ENCODE measurements at places on chromosomes 13 and 19.

DNA sequence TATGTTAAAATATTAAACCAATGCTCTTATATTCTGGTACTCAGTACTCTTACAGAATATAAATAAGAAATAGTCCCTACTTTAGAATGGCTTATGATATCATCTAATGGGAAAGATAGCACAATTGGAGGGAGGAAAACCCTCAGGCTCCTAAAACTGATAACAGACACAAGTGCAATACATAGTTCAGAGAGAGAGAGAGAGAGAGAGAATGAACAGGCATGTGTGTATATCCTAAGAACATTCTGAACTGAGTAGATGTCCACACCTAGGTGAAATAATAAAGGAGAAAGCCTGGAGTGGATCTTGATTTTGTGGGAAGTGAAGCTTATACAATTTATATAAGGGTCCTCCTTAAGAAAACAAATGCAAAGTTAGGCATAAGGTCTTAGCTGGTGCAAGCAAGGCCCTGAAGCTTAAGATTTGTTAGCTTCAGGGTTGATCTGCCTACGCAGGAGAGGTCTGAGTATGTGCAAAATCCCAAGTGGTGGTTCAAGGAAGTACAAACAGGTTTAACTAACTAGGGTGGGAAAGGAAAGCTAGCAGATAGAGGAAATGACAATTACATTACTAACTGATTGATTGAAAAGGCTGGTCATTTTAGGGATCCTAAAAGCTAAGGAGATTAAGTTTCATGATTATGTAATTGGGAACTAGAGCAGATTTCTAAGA, 53.3 kb downstream of the SOX21 start:
- no peak for DNase-seq

DNA sequence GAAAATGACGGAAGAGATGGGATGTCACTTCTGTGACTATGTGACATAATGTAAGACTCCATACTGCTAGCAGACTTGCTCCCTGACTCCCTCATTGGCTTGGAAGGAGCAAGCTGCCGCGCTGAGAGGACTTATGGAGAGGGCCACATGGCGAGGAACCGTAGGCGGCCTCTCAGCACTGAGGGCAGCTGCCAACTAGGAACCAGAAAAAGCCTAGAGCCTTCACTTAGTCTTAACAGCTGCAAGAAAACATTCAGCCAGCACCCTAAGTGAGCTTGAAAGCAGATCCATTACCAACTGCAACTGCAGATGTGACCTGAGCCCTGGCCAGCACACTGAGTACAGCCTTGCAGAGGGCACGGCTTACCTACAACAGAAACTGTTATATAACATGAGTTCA, 33.9 kb downstream of the USP12 start:
- no peak for DNase-seq

GRCh38 chr13:33775339-33776108, 42.4 kb upstream of the RFC3 start:
- no peak for DNase-seq

- DNase-seq: peak; percentile 9
Observed at GRCh38 chr19:44689290-44690130, 9.4 kb upstream of the CEACAM16 start.

GRCh38 chr13:38908574-38908973, 82.1 kb downstream of the STOML3 start:
- DNase-seq: no peak

DNA sequence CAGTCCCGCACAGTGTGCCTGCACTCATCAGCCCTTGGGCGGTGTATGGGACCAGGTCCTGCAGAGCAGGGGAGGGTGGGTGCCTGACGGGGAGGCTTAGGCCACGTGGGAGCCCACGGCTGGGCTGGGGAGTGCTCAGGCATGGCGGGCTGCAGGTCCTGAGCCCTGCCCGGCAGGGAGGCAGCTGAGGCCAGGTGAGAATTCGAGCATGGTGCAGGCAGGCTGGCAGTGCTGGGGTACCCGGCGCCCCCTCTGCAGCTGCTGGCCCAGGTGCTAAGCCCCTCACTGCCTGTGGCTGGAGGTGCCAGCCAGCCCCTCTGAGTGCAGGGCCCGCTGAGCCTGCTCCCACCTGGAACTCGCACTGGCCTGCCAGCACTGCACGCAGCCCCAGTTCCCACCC, 630.9 kb upstream of the PCDH20 start:
- no peak for DNase-seq

DNA sequence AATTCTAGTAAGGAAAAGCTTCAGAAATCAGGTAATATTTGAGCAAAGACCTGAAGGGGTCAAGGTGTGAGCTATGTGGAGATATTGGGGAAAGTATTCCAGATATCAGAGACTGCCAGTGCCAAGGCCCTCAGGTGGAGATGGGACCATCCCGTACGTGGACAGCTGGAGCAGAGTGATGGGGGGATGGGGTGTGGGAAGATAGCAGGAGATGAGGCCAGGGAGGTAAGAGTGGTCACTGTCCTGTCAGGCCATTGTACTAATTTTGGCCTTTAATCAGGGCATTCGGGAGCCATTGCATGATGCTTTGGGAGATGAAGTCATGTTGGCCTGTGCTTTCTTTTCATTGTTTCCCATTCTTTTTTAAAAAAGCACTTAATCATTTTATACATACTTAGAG, 13.1 kb upstream of the GPR18 start:
- DNase-seq: no peak

- no peak for DNase-seq
Observed at GRCh38 chr13:39596176-39596575, 6.8 kb downstream of the LHFPL6 start.

GRCh38 chr13:102003848-102004570, 397.8 kb downstream of the FGF14 start:
- DNase-seq: no peak

GRCh38 chr19:46303322-46303690, 6.5 kb downstream of the HIF3A start:
- DNase-seq: no peak

GRCh38 chr19:43425567-43426392, 11.1 kb downstream of the TEX101 start:
- DNase-seq: no peak

DNA sequence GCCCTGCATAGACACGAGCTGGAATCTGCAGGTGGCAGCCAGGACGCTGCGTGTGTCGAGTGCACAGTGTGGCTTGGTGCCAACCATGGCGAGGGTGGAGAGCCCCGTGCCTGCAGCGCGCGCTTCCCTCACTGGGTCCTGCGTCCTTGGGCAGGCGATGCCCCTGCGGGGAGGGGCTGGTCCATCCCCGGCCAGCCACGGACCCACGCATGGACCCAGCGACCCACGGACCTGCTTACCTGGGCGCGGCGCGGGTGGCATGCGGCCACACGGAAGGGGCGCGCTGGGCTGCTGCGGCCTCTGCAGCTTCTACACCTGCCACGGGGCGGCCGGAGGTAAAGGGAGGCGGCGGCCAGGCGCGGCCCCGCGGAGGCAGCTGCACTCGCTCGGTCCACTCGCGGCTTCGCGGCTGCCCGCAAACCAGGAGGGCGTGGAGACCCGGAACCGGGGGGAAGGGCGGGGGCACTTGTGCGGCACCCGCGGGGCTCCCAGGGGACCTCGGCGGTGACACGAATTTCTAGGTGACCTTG, 569 bp upstream of the MCF2L start:
- DNase-seq: no peak

GRCh38 chr13:52737451-52737850, 2.2 kb downstream of the CNMD start:
- DNase-seq: no peak

DNA sequence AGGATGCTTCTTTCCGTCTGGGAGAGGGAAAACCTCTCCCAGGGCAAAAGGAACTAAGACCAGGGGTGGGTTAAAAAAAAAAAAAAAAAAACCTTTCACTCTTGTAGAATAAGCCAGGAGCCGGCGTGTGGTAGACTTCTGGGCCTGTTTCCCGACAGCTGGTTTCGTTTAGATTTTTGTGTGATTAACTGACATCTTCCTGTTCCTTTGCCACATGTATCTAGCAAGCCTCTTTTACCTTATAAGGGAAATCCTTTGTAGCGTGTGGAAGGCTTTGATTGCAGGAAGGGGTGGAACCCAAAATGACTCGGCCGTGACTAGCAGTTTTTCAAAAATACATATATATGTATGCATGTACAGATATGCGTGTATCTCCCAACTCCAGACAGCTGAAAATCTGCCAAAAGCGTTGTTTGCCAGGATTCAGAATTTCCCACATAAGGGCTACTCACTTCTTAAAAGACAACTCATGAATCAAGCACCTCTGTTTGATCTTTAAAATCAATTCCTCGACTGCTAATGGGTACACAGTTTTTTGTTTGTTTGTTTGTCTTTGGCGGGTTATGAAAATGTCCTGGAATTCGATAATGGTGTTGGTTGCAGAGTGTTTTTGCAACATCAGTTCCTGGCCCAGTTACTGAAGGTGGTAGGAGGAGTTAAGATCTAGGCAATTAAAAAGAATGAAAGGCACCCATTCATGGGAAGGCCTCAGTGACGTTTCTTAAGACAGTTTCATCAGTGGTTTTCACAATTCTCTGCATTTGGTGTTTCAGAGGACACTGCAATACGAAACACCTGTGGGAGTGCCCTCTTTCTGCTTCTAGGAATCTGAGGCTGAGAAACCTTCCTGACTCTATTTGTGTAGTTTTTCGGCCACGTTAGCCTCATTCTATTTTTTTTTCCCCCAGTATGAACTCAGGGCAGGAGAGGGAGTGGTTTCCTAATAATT, 2.7 kb downstream of the TPM4 start:
- DNase-seq: peak; percentile 67

DNA sequence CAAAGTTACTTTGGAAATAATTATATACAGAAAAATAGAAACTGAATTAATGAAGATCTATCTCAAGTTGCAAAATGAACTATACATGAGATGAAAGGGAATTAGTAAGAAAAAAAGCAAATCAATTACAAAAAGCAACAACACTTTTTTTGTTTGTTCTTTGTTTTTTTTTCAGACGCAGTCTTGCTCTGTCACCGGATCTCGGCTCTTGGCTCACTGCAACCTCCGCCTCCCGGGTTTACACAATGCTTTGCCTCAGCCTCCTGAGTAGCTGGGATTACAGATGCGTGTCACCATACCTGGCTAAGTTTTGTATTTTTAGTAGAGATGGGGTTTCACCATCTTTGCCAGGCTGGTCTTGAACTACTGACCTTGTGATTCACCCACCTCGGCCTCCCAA, 2.2 kb downstream of the ZNF415 start:
- DNase-seq: no peak

- DNase-seq: no peak
Observed at GRCh38 chr13:54124700-54125099, 1096.1 kb downstream of the OLFM4 start.

GRCh38 chr19:50722201-50723013, 757 bp upstream of the CLEC11A start:
- no peak for DNase-seq

GRCh38 chr19:54013866-54014265, 22.4 kb downstream of the CACNG6 start:
- DNase-seq: no peak

GRCh38 chr19:54905803-54906511, at the start of gene NCR1:
TSS of gene NCR1 (plus strand) at chr19:54906148. CDS start at chr19:54906188, 40 bp downstream.
- no peak for DNase-seq

DNA sequence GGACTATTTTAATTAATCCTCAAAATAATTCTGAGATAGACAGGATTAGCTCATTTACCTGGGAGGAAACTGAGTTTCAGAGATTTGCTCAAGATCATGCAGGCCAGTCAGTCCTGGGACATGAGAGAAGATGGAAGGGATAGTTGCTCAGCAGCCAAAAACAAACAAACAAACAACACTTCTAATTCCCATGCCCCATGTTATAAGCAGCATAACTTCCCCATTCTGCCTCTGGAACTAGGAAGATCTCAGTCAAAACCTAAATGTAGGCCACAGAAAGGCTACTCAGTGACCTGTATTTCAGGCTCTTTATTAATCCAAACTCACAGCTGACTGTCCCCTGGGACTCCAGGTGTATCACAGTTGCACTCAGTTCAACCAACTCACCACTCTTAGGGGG, 489.2 kb upstream of the NBEA start:
- no peak for DNase-seq

GRCh38 chr19:36032251-36033104, at the start of gene CLIP3:
TSS of gene CLIP3 (minus strand) at chr19:36032873. CDS start at chr19:36032357, 516 bp downstream.
- peak; percentile 88 for DNase-seq

DNA sequence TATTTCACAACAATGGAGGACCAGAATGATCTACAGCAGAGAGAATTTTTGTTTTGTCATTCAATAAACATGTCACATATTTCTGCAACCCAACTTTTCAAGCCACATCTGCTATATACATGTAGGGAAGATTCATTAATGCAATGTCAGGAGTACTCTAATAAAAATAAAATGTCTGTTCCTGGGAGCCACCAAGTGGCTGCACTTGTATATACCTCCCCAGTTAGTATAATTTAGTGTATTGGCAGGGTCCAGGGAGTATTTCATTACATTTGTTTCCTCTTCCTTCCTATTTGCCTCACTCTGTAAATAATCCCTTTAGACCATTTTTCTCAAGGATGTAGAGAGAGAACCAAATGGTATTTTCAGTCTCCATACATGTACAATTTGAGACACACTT, 1169.0 kb downstream of the DIAPH3 start:
- no peak for DNase-seq

DNA sequence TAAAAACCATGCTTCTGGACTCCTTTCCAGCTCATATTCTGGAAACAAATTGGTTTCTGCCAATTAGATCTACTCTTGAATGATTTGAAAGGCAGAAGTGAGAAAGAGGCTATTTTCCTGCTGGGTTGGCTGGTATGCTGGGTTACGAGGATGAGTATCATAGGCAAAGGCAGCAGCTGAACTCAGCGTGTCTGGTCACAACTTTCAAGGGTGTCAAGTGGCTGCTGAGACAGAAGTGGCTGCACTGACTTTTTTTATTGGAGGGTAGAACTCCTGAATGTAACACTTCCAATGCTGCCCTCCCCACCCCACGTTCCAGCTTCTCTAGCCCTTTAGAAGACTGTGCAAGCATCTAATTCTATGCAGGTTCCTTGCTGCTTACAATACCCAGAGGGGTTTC, 8.3 kb upstream of the DZIP1 start:
- no peak for DNase-seq

- DNase-seq: no peak
Observed at GRCh38 chr13:42924344-42924743, 67.7 kb downstream of the EPSTI1 start.

DNA sequence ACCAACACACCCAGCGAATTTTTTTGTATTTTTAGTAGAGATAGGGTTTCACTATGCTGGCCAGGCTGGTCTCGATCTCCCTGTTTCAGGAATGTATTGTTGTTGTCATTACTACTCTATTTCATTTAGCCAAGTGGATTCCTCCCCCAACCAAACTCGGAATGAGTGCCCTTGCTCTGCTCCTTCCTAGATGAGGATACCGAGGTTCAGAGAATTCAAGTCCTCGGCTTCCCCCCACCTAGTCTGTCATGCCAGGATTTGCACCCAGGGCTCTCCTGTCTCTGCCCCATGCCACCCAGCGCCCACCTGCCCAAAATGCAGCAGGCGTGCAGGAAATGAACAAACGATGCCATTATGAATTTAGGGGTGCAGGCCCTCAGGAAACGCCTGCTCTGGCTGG, 3.5 kb upstream of the SPACA4 start:
- DNase-seq: no peak

GRCh38 chr19:53944416-53944815, 18.3 kb upstream of the CACNG8 start:
- no peak for DNase-seq

- no peak for DNase-seq
Observed at GRCh38 chr19:41376998-41377365, 649 bp downstream of the TMEM91 start.

- no peak for DNase-seq
Observed at GRCh38 chr19:30222428-30222873, 149.7 kb upstream of the ZNF536 start.

- no peak for DNase-seq
Observed at GRCh38 chr13:112885782-112886268, 83.2 kb upstream of the MCF2L start.

- DNase-seq: no peak
Observed at GRCh38 chr13:33112766-33113165, 96.5 kb downstream of the KL start.
